Colonic mucosa (tissue), 4 donors: ENCODE measurements at places on chromosomes 7 and 10.

DNA sequence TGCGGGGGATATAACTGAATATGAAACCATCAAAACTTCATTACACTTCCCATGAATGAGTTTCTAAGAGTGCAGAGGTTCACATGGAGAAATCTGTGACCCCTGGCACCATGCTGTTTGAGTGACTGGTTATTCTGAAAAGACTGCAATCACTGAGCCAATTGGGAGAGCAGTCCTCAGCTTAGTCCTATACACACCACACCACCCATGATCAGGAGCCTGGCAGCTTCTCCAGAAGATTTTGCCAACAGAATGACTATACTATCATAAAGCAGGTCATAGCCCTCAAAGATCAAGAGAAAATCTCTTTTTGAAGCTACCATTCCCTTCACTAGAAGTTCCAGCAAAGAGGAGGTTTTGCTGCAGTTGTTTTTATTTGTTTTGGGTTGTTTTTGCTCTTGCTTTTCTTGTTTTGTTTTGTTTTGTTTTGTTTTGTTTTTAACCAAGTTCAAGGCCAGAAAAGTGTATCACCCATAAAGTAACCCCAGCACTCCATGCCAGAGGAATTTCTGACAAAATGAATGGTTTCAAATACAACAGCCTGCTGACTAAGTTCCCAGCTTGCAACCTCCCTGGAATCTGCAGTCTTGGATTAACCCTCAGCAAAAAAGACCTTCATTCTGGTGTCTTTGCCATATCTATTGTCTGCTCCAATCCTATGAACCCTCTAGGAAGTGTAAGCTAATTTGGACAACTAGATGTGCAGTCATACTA is 19.7 kb upstream of the HGF start:
- no peak for DNase-seq

- no peak for DNase-seq
These were observed 113.9 kb downstream of the SUGCT start for GRCh38 chr7:40248681-40249080.

GRCh38 chr10:87702260-87702972 is 42.7 kb downstream of the PAPSS2 start:
- DNase-seq, result peak; percentile 47

GRCh38 chr7:27199849-27200760 is at the start of gene HOXA13:
Gene HOXA13 (minus strand): TSS chr7:27200091. CDS start chr7:27200077, 14 bp downstream.
- DNase-seq, result peak; percentile 87

- no peak for DNase-seq
These were observed 5.6 kb downstream of the AVL9 start for GRCh38 chr7:32500922-32501341.

DNA sequence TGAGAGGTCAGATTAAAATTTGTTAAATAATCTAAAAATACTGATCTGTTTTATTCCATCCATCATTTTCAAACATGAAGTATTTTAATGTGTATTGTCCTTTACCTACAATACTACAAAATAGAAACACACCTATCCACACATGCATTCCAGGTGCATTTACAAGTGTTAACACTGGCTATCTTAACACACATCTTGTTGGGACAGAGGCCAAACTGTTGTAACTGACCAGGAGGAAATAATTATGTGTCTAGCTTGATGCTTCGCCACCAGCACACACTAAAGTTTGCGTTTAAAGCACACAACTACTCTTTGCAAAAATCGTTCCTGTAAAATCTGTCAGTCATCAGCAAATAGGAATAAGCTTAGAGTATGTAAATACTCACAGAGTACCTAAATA is 2.8 kb downstream of the PANK1 start:
- DNase-seq, result no peak

DNA sequence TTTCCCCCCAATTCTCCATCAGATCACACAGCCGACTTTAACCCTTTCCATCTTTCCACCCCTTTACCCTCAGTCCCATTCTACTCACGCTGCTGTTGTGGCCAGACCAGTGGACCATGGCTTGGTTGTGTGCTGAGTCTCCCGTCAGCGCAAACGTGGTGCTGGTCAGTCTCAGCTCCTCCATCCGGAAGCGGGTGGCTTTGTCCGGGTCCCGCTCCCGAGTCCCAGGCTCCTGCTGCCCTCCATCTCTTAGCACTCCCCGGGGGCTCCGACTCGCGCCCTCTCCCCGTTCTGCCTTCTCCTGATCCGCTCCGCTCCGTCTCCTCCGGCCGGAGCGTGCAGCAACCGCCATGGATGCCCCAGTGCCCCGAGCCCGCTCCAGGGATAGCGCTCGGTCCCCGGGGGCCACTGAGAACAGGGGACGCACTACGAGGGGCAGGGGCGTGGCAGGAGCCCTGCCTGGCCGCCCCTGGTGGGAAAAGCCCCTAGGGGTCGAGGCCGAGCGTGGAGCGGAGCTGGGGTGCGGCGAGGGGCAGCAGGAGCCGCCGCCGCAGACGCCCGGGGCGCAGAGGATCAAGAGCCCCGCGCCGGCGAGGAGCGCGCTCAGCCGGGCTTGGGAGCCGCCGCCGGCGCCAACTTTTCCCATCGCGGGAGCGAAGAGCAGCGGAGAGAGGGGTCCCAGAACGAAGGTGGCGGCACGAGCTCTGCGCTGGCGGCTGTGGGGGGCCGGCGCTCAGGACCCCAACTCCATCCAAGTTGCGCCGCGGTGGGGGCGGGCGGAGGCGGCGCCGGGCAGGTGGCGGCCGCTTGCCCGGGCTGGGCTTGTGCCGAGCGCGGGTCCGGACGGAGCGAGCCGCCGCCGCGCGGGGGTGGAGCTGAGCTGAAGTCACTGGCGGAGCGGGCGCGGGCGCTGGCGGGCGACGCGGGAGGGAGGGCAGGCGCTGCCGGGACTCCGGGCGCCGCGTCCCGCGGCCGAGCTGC is at the start of gene SORCS1:
SORCS1 (minus strand) TSS at position 826 of the 981 bp plus-strand sequence.
- peak; percentile 23 for DNase-seq

- DNase-seq, result no peak
These were observed 672.7 kb upstream of the FOXK1 start for GRCh38 chr7:4009211-4010060.

DNA sequence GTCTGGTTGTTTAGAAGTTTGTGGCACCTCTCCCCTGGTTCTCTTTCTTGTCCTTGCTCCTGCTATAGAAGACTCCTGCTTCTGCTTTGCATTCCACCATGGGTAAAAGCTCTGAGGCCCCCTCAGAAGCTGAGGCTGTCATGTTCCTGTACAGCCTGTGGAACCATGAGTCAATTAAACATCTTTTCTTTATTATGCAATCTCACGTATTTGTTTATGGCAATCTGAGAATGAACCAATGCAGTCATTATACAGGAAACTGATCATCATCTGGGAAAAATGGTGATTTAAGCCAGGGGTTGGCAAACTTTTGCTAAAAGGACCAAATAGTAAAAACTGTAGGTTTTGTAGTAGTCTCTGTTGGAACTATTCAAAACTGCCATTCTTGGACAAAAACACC is 175.4 kb downstream of the CSTF2T start:
- no peak for DNase-seq

DNA sequence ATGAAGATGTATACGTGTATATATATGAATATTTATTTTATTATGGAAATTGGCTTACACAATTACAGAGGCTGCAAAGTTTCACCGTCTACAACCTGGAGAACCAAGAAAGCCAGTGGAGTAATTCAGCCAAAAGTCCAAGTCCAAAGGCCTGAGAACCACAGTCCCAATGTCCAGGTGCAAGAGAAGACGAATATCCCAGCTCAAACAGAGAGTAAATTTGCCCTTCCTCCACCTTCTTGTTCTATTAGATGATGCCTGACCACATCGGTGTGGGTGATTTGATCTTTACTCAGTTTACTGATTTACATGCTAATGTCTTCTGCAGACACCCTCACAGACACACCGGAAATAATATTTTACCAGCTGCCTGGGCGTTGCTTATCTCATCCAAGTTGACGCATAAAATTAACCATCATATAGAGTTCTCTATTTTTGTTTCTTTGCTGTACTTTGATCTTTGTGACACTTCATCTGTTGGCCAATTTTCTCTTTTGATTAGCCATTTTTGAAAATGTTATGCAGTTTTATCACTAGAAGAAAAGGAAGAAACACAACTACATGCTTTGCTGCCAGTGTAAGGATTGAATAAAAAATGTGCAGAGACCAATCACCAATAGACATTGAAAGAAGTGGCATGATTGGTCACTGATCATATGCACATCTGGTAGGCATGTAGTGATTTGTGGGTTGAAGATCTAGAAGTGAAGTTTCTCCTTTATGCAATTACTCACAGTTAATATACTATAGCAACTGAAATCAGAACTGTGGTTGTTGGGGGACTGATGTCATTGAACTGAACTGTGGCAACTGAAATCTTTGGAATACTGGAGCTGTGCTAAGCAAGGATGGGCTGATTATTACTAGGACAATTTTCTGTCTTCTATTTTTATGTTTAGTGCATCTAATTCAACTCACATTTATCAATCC is 68.5 kb downstream of the EPDR1 start:
- DNase-seq, result peak; percentile 26

- no peak for DNase-seq
These were observed 180.6 kb downstream of the PHTF2 start for GRCh38 chr7:77979219-77979618.

GRCh38 chr10:93384006-93384405 is 98.1 kb downstream of the MYOF start:
- DNase-seq, result no peak

DNA sequence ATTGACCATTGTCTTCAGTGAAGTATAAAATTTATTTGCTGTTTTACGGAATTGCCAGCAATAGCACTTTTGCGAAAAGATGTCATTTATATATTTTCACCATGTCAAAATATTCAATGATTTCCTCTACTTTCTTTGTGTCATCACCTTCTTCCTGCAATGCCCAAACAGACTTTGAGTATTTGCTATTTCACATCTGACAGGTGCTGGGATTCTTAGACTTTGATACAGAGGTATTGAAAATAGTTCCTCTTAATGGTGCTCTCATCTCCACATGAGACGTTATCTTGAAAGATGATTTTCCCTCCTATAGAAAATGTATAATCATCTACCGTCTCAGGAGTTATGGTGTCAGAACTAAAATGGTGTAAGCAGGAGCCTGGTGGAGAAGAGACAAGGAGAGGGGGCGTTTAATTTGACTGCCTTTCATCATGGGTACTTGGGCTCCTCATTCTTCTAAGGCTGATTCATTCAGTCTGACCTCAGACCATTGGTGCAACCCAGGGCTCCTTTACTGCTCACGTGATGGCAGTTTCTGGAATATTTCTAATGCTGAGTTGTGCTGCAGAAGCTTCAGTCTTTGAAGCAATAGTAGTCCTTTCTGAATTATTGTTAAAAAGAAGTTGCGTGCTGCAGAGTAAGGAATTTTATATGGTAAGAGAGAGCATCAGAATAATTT is 404.6 kb downstream of the PHTF2 start:
- DNase-seq, result no peak

DNA sequence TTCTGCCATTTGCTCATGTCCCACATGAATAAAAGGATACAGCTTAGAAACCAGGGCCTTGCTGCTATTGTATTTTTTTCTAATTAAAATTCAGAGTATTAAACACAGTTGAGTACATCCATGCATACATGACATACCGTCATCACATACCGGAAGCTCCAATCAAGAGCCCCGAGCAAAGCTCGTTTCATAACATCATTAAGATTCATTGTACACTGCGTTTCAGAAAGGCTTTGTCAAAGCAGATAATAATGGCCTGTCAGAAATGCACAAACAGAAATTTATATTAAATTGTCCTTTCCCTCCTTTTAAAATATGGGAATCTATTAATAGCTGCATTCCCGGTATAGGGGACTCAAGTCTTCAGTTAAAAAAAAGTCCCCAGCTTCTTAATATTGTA is 103.4 kb downstream of the PRTFDC1 start:
- DNase-seq, result no peak

DNA sequence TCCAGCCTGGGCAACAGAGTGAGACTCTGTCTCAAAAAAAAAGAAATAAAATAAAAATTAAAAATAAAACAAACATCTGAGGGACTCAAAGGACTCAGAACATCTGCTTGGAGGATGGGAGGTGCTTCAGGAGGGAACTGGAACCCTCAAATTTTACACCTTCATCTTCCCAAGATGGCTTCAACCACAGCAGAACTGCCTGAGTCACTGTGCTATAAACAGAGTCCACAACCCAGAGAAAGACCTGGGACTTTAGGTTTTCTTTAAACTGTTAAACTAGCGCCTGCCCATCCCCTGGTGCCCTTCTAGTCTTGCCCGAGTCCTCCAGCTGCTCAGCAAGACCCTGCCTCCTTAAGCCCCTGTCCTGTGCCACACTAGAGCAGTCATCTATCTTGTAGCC is 40.8 kb downstream of the RGS10 start:
- DNase-seq, result no peak

DNA sequence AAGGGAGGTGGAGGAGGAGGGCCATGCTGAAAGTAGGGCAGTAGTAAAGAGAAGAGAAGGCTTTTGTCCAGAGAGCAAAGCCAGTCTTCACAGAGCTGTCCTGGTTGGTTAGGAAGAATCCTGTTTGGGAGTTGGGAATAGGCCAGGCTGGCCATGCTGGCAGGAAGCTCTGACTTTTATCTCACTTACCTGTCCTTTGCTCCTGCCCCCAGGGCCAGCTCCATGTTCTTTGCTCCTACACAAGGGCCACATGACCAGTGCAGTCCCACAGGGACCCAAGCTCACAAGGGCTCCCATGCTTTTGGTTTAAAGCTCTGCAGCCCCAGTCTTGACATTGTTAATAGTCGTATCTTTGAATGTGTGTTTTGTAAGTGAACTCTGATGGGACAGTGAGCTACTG is 161.6 kb upstream of the KMT2E start:
- DNase-seq, result no peak

DNA sequence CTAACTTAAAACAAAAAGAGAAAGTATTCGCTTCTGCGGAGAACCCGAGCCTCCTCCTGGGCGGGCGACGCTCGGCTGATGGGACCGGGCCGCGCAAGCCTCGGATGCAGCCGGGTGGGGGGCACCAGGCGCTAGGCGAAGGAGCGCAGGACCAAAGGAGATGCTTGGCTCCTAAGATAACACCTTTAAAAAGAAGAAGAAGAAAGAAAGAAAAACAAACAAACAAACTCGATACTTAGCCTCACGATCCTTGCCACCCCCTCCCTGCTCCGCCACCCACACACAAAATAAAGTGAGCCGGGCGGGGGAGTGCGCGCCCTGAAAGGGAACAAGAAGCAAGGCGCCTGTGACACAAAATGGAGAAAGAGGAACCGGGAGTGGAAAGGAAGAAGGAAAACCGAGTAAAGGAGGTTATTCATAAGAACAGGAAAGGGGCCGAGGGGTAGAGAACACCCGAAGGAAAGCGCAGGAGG is 34.0 kb upstream of the EBLN1 start:
- peak; percentile 59 for DNase-seq

DNA sequence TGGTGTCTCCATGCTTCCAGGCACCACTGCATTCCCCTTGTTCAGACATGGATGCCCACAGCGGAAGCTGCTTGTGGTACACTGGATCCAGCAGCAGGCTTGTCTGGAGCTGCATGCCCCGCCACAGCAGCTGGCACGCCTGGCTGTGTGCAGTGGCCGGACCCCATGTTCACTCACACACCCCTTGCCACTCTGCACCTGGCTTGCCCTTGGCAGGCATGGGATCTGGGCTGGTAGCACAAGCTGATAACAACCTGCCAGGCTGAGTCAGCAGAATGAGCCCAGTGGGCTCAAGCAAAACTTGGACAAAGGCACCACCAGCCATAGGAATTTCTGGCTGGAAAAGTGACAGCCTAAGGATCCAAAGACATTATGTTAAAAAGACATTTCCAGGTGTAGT is 91.8 kb upstream of the TMEM168 start:
- DNase-seq, result no peak

GRCh38 chr7:65931685-65932084 is 50.3 kb downstream of the GUSB start:
- DNase-seq, result no peak
